ENCODE measurements at places on chromosomes 5 and 9.

- DNase-seq, result no peak
Observed at GRCh38 chr5:173201636-173202265, 33.3 kb downstream of the NKX2-5 start.

GRCh38 chr9:114031948-114032840 lies 45.9 kb downstream of the AMBP start:
- no peak for DNase-seq

GRCh38 chr9:89807682-89808075 lies 202.9 kb downstream of the GADD45G start:
- no peak for DNase-seq

GRCh38 chr9:20997503-20998076 lies 33.9 kb downstream of the HACD4 start:
- DNase-seq, result no peak

DNA sequence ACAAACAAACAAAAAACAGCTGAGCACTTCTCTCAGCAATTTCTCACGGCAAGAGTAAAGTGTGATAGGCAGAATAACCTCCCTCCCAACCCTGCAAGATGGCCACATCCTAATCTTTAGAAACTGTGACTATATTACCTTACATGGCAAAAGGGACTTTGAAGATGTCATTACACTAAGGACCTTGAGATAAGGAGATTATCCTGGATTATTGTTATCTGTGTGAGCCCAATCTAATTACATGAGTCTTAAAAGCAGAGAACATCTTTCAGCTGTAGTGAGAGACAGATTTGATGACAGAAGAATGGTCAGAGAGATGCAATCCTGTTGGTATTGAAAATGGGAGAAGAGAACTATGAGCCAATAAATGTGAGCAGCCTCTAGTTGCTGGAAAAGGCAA lies 347.9 kb downstream of the CDH9 start:
- no peak for DNase-seq

DNA sequence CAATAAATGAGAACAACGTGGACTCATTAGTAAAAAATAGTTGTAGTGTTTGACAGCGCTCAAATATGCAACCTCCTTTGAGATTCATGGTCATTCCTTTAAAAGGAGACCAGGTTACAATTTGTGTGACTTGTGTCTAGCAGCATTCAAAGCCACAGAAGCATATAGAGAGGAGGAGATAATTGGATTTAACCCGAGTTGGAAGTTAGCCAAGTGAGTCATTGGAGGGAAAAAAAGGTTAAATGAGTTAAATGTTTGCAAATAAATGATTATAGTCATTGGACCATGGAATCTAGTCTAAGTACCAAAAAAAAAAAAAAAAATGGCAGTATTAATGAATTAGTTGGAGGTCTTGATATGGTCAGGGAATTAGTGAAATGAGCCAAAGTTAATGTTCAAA lies 90.9 kb downstream of the ITGA1 start:
- DNase-seq, result no peak

DNA sequence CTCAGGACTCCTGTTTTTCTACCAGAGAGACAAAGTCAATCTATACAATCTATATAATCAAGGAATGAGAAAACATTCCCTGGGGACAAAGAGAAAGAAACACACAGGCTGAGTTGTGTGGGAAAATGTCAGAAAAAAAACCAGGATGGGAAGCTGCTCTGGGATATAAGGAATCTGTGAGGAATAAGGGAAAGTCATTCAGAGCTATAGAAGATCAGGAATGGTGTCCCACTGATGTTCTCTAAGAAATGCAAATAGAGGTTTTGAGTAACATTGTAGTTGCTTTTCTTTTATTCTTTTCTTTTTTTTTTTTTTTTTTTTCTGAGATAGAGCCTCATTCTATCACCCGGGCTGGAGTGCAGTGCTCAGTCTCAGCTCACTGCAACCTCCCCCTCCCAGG lies 605.9 kb upstream of the KLF4 start:
- DNase-seq, result no peak

GRCh38 chr5:107958861-107959260 lies 288.1 kb upstream of the EFNA5 start:
- no peak for DNase-seq

DNA sequence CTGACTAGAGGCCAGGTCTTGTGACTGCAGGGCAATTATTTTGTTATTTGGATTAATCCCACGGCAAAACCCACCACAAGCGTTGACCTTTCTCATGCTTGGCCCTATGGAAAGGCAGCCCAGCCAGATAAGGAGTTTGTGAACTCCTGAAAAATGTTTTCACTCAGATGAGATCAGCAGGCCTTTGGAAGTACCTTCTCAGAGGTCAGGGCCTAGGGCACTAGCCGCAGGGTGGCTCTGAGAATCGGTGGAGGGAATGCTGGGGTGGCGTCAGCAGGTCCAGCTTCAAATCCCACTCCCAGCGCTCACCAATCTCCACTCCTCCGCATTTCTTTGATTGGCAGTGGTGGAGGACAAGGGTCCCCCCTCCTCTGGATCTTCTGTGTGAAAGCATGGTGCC lies 194.4 kb downstream of the GADD45G start:
- no peak for DNase-seq

DNA sequence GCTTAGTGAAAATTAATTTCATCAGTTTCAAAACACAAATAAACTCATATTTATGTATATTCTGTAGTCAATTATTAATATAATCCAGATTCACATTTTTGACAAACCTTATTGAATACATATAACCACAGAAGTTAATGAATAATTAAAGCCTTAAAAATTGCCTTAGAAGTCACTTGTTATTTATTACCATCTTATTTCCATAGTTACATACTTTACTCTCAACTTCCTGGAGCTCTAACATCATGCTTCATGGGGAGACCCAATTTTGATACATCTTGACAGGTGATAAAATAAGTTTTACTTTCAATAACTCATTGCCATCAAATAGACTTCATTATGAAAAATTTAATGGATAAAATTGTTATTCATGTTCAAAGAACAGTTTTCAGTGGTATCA lies 1038.7 kb downstream of the PTPRD start:
- no peak for DNase-seq

DNA sequence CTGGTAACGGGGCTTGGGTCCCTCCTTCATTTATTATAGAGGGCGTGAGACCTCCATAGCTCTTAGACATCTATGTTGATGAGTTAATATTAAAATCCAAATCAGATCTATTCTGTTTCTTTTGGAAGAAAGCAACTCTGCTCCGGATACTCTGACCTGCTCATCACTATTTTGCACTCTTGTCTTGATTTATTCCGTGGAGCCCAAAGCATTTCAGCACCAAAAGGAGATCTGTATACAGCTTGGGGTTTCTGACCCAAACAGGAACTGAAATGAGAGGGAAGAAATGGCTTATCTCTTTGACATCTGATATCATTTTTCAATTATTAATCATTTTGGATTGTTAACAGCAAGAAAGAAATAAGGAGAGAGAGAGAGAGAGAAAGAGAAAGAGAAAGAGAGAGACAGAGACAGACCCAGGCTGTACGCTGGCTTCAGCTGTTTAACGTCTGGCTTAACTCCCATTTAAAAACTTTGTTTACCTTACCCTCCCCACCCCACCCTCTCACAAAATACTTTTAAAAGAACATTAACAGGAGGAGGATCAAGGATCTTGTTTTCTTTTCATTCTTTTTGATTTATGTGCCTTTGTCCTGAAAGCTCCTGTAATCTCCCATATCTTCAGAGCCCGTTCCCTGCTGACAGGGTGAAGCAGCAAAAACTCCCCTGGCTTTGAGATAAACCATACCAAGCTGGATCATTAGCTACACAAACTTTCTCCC lies 231.4 kb upstream of the TUT7 start:
- DNase-seq, result no peak

DNA sequence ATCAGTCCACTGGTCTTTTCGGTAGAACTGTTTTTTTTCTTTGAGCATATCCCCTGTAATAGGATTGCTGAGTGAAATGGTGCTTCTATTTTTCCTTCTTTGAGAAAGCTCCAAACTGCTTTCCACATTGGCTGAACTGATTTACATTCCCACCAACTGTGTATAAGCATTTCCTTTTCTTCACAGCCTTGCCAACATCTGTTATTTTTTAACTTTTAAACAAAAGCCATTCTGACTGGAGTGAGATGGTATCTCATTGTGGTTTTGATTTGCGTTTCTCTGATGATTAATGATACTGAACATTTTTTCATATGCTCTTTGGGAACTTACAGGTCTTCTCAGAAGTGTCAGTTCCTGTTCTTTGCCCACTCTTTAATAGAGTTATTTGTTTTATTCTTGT lies 764.7 kb downstream of the MTRR start:
- no peak for DNase-seq

- no peak for DNase-seq
Observed at GRCh38 chr5:129460672-129460935, 506 bp downstream of the ADAMTS19 start.

DNA sequence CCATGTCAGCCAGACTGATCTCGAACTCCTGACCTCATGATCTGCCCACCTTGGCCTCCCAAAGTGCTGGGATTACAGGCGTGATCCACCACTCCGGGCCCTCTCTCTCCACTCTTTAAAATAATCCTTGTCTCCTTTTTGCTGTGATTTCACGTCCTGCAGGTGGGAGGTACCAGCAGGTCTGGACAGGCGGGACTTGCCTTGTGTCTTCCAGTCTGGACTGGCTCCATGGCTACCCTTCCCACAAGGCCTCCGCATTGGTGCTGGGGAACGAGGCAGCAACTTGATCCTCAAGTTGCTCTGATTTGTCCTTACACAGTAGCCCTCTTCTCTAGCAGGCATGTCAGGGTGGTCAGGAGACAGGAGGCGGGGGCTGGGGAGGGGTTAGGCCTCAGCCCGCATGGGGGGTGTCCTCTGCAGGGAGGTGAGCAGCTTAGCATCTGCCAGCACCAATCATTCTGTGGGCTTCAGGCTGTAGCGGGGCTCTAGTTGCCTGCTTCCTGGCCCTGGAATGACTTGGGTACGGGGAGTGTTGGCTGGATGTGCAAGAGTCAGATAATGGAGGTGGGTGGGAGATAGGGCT lies 54.3 kb downstream of the TENT4A start:
- no peak for DNase-seq

DNA sequence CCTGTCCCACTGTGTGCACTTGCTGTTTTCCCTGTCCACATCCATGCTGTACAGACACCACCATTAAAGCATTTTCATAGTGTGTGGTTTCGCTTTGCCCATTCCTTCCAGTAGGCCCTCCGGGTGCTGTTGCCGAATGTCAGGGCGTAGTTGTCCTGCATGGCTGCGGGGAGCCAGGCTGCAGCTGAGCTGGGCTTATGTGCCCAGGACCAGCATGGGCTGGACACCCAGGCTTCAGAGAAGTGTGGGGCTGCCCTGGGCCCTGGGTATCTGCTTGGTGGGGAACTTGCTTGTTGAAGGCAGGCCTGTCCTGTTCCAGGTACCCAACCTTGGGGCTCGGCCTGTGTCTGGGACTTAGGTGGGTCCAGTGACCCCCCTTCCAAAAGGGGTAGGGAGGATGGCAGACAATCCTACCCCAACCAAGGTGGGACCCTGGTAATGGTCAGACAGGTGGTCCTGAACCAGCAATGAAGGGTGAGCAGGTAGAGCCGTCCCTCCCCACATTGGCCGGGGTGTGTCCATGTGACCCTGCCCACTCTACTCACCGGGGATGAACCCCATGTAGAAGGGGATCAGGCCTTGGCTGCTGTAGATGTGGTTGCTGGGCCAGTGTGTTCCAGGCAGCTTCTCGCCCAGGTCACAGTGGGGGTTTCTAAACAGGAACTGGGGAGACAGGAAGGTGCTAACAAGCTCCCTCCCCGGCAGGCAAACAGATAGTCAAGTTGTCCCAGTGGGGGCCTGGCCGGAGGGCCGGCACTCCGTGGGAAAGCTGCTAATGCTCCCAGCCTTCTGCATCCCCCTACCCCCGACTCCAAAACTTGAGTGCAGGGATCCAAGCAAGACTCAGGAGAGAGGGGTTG lies 2.8 kb downstream of the TUBB4B start:
- no peak for DNase-seq

DNA sequence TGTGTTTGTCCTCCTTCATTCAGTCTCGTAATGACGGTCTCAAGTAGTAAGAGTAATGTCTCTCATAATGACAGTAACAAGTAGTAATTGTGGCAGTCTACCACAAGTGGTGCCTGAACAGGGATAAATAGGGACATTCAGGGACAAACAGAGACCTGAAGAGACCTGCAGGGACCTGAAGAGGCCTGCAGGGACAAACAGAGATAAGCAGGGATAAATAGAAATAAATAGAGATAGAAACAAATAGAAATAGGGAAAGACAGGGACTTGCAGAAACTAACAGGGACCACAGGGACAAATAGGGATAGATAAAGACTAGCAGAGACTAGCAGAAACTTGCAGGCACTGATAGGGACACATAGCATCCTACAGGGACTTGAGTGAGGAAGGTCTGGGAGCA lies 7.9 kb downstream of the UGT3A2 start:
- no peak for DNase-seq

GRCh38 chr5:74414228-74414627 lies 226.3 kb downstream of the ENC1 start:
- DNase-seq, result no peak

DNA sequence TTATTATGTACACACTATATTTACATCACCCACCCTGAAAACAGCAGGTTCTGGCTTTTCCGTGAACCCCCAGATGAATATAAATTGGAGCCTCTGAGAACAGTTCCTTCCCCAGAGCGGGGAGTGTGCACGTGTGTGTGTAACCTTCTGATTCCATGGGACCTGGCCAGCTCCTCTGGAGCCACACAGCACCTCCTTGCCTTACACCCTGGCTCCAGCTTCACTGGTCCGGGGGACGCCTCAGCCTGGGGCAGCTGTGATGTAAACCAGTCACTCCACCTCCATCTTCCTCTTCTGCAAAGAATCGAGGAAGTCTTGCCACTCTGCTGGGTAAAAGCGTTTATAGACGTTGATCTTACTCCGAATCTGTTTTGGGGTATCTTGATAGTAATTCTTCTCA lies 4.4 kb downstream of the NOP16 start:
- no peak for DNase-seq

DNA sequence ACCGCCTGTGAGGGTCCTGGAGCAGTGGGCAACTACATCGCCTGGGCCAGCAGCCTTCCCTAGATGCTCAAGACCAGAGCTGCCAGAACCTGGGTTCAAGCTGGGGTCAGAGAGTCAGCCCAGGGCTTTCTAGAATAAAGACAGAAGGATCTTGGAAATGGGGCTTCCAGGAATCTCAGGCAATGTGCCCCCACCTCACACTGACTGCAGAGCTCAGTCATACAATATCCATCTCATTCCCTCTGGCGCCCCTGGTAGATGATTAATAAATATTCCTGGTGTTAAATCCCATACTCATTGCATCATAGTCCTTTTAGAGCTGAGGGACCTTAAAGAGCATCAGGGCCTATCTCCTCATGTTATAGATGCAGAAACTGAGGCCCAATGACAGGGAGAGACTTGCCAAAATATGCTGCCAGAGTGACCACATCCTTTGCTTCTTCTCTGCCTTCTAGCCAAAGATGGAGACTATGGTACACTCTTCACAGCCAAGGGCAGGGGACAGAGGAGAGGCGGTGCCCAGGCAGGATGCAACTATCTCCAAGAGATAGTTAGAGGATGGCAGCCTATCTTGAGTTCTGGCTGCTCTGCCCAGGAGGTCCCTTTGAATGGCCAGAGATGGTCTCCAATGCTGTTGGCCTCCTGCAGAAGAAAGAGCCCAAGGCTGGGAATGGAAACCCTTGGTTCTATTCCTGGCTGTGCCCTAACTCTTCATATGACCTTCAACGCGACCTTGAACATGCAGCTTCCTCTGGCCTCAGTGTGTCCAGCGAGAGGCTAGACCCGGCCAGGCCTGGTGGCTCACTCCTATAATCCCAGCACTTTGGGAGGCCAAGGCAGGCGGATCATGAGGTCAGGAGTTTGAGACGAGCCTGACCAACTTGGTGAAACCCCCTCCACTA lies 36.2 kb upstream of the IL17B start:
- DNase-seq, result no peak

GRCh38 chr5:164356790-164357189 lies 851.4 kb downstream of the MAT2B start:
- no peak for DNase-seq
